Omental fat pad (tissue), 4 donors: ENCODE measurements at places on chromosomes 7 and 10. TPM values are rescaled to one million over a fixed set of nuclear protein-coding genes. Genes with fewer than 3 reads are reported as not detected.

- DNase-seq = no peak
These were observed 9.9 kb downstream of the CNPY1 start for GRCh38 chr7:155536451-155536850.

GRCh38 chr10:16999665-17000451, 129.8 kb downstream of the CUBN start:
- DNase-seq = no peak

DNA sequence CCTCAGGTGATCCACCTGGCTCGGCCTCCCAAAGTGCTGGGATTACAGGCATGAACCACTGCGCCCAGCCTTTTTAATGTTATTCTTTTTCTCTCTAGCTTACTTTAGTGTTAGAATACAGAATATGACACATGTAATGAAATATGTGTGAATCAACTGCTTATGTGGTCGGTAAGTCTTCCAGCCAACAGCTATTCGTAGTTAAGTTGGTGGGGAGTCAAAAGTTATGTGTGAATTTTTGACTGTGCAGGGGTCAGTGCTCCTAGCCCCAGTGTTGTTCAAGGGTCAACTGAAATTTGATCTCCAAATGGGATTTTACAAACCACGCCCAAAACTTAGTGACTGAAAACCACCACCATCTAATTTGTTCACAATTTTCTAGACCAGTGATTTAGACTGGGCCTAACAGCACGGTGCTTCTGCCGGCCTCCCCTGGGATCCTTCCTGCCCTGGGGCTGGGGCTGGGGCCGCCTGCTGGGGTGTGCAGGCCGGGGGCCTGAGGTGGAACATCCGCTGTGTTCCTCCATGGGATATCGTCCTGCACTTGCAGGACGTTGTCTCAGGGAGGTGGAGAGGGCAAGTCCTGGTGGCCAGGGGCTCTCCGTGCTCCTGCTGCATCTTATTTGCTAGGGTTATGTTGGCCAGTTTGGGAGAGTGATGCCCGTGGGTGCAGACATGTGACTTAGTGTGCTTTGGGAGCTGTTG, 24.5 kb upstream of the GRB10 start:
- no peak for DNase-seq

GRCh38 chr10:34003561-34003960, 669.1 kb upstream of the NRP1 start:
- no peak for DNase-seq

- no peak for DNase-seq
These were observed 80.0 kb downstream of the SHH start for GRCh38 chr7:155732286-155732685.

GRCh38 chr7:129626896-129627295, 15.4 kb downstream of the NRF1 start:
- no peak for DNase-seq

GRCh38 chr7:14085901-14086300, 96.4 kb upstream of the ETV1 start:
- no peak for DNase-seq

DNA sequence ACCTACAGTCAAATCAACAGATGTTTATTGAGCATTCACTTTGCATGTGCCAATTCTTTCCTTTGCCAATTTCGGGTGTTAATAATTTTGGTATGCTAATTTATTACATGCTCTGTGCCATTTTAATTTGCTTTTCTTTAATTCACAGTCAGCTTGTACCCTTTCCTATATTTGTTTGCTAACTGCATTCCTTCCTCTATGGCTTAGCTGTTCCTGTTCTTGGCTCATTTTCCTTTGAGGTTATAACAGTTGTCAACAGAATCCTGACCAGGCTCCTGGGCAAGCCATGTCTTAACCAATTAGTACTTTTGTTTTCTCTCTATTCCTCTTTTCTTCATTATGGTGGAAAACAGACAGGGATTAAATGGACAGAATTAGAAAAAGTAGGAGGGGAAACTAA, 73.6 kb upstream of the RPA3 start:
- no peak for DNase-seq

GRCh38 chr7:23276376-23276775, 22.8 kb upstream of the MALSU1 start:
- no peak for DNase-seq

DNA sequence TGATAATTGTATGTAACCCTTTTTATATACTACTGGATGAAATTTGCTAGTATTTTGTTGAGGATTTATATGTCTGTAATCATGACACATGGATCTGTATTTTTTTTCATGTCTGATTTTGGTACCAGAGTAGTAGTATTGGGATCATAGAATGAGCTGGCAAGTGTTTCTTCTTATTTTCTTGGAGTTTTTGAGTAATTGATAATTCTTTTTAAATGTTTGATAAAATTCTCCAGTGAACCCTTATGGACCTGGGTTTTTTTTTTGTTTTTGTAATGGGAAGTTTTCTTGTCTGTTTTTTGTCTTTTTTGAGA, 28.4 kb downstream of the ZNF33A start:
- DNase-seq = no peak

- no peak for DNase-seq
These were observed 199.1 kb upstream of the AHR start for GRCh38 chr7:17099083-17099973.

DNA sequence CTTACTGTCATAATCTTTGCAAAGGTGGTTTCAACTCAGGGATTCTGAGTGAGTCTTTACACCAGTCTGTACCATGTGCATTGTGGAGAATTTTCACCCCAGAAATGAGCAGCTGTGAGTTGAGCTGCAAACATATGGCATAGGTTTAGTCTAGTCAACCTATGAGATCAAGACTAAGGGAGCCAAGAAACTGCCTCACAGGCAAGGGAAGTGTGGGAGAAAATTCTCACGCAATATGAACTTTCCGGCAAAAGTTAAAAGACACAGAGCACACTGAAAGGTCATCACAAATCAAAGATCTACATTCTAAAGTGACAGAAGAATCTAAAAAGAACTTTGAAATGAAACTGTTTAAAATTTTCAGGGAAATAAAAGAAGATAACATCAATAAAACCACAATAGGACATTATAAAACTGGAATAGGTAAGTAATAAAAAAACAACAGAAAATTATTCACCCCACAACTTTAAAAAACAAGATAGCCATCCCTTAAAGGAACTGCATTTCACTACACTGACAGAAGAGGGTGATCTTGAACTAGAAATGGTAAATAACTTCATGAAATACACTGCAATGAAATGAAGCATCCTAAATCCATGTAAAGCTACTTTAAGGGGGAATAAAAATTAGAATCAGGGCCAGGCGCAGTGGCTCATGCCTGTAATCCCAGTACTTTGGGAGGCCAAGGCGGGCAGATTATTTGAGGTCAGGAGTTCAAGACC, 63.5 kb downstream of the LGI1 start:
- DNase-seq = no peak

DNA sequence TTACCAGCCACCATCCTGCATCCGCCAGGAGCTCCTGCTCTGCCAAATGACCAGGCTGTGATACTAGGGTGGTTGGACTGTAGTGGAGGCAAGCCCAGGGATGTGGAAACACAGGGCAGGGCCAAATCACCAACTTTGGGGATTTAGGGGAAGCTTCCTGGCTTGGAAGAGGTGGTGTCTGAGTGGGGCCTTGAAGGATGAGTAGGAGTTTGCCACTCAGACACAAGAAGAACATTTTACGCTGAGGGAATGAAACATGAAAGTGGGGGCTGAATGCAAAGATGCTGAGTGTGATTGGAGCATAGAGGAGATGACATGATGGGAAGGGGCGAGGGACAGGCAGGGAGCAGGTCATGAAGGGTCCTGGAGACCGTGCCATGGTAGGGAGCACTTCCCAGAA, 329.5 kb downstream of the RPS24 start:
- no peak for DNase-seq

- DNase-seq = no peak
These were observed 67.9 kb upstream of the COL13A1 start for GRCh38 chr10:69733791-69734261.

GRCh38 chr7:122217125-122217524, 73.1 kb upstream of the AASS start:
- DNase-seq = no peak

DNA sequence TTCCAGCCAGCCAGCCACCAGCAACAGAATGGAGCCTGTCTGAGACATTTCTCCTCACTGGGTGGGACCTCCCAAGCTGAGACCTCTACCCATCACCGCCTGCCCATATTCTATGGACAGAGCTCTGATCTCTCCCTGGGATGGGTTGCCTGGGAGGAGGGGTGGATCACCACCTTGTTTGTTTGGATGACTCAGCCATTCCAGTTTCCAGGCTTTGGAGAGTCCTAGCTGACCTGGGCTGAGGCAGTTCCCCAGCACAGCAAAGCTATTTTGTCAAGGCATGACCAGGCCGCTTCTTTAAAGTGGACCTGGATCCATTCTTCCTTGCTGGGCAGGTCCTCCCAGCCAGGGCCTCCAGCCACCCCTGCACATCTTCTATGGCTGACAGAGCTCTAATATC, 982.3 kb downstream of the DNAJB9 start:
- DNase-seq = no peak

DNA sequence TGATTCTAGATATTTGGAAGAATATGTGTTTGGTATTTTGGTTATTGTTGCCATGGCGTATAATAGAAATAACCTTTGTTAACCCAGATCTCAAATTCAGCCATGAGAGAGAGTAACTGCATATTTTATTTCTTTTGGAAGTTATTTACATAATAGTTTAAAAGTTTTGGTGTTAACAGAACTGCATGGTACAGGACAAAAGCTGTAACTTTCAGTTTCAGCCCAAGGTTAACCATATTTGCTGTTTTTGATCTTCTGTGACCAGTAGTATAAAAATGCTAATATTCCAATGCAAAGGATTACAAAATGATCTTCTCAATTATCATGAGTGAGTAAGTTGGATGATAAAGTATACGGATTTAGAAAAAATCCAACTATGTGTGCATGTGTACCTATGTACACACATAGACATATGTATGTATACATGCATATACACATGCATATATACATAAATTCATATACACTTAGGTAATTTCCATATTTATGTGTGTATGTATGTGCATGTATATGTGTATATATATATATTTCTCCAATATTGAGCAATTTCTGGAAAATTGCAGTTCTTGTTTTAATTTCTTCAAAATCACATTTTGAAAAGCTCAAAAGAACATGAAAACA, 38.0 kb upstream of the PIP4K2A start:
- no peak for DNase-seq

DNA sequence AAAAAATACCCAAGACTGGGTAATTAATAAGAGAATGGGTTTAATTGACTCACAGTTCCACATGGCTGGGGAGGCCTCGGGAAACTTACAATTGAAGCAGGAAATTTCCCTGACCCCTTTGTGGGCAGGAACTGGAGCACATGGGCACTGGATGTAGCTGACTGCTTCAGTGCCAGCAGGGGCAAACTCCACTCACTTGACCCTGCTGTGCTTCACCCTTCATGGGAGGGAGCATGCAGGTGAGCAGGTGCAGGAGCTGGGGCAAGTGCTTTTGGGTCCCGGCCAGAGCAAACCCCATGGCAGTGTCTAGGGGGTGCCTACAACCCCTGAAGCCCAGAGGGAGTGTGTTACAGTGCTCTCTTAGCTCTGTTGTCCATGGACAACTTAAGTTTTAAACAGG, 132.6 kb downstream of the AKR1D1 start:
- no peak for DNase-seq

DNA sequence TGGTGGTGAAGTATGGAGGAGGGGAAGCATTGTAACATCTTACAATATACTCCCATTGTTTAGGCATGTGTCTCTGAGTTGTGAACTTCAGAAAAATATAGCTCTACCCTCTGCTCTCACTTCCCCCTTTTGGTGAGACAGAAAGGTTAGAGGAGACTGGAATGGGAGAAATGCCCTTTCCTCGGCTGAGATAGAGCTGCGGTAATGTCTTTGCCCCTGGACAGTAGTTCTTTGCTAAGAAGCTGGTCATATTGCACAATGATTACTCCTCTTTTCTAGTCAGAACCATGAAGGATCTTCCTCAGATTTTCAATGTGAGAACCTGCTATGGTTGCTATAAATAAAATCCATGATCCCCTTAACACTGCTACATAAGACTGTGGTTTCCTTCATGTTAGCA, 171.0 kb downstream of the SEM1 start:
- no peak for DNase-seq

The PLPP4 gene
- not detected for total RNA-seq

The PODXL gene
- 40.0 TPM for total RNA-seq

The BTAF1 gene
- 72.3 TPM for total RNA-seq

The CPN1 gene
- total RNA-seq = not detected

The ANXA8L1 gene
- total RNA-seq = 284 TPM

The TCERG1L gene
- total RNA-seq = not detected

The ARHGEF35 gene
- total RNA-seq = 3.8 TPM

The PTPRN2 gene
- 2.0 TPM for total RNA-seq

The CCDC172 gene
- not detected for total RNA-seq

The PPRC1 gene
- 105 TPM for total RNA-seq

The NODAL gene
- not detected for total RNA-seq

The TRIM74 gene
- total RNA-seq = not detected

The AKR1D1 gene
- total RNA-seq = not detected

The INSYN2A gene
- not detected for total RNA-seq

The CXCL12 gene
- total RNA-seq = 96.6 TPM

The ATOH7 gene
- total RNA-seq = not detected

The C10orf90 gene
- total RNA-seq = not detected

The TMEM130 gene
- total RNA-seq = 0.19 TPM
